Right ventricle myocardium inferior (tissue), 1 donor: ENCODE measurements at places on chromosomes 3 and 15. TPM values are rescaled to one million over a fixed set of nuclear protein-coding genes. Genes with fewer than 3 reads are reported as not detected.

FANCD2OS gene
- total RNA-seq = not detected

ZNF80 gene
- not detected for total RNA-seq

HTD2 gene
- 14.7 TPM for total RNA-seq

HTR3E gene
- total RNA-seq = not detected

UNC13C gene
- total RNA-seq = 0.08 TPM

PRTG gene
- total RNA-seq = 0.43 TPM

DNA sequence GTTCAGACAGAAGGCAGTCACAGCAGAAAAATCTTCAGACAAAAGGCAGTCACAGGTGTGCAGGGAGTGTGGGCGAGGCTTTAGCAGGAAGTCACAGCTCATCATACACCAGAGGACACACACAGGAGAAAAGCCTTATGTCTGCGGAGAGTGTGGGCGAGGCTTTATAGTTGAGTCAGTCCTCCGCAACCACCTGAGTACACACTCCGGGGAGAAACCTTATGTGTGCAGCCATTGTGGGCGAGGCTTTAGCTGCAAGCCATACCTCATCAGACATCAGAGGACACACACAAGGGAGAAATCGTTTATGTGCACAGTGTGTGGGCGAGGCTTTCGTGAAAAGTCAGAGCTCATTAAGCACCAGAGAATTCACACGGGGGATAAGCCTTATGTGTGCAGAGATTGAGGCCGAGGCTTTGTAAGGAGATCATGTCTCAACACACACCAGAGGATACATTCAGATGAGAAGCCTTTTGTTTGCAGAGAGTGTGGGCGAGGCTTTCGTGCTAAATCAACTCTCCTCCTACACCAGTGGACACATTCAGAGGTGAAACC, 27.6 kb downstream of the ZNF589 start:
- DNase-seq = no peak

- no peak for DNase-seq
These were observed 697.5 kb upstream of the CBLB start for GRCh38 chr3:106566277-106566676.

DNA sequence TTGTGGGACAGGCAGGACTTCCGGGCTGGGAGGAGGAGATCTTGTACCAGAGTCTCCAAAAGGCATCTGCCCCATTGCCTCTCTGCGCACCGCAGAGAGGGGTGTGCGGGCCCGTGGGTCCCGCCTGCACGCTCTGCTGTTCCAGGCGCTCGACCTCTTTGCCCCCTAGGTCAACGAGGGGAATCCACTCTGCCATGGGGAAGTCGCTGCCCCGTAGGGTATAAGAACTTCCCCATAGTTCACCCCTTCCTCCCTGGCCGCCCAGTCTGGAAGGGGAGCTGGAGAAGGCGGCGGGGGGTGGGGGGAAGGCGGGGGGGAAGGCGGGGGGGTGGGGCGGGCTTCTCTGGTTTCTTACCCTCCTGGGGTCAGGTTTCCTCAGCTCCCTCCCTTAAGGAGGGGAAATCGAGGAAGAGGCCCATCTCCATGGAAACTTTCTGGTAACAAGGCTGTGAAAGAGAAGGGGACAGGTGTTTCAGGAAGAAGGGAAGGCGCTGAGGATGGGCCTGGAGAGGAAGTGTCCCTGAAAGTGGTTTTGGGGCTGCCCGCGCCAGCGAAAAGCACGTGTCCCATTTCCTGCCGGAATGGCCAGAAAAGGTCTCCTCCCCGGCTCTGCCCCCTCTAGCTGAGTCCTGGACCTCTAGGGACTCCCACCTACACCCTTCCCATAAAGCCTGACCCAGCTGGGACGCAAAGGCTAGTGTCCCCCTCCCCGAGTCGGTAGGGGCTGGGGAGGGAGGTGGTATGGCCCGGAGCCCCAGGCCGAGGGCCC, 27.5 kb downstream of the NR1I2 start:
- DNase-seq = no peak

GRCh38 chr3:46221391-46221790, 13.3 kb upstream of the CCR1 start:
- DNase-seq = no peak

DNA sequence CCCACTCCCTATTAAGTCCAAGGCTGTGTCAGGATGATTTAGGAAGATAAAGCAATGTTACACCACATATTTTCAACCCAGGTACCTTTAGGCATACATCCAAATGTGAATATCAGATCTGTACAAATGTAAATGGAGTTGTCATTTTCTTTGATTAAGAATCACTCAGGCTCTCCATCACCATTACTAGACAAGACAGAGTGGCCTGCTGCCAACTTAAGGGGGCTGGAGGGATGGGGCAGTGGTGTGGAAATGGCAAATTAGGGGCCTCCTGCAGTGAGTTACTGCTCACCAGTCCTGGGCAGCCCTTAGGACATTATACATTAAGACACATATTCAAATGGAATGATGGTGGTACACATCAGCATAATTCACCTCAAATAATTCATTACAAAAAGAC, 211.0 kb downstream of the TNIK start:
- no peak for DNase-seq

DNA sequence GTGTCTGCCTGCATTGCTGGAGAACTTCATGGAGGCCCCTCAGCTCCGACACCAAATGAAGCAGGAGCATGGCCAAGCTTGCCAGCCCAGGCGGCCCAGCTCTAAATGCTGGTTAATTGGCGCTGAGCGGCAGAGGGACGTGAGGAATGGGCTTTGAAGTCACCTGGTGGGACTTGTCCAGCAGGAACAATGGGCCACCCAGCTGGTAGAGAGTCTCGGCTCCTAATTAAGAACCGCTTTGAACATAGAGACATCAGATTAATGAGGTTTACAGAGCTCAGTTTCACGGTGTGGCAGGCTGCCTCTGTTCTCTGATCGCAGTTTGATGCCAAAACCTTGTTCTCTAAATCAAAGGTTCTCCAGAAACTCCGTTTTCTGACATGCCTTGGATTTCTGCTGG, 77.5 kb upstream of the LINGO1 start:
- DNase-seq = peak; percentile 7

GRCh38 chr3:3199306-3199705, 19.8 kb upstream of the CRBN start:
- DNase-seq = no peak

GRCh38 chr15:91925794-91926193, 72.3 kb downstream of the SLCO3A1 start:
- no peak for DNase-seq
